ENCODE measurements at places on chromosomes 2 and 18.
A peak's percentile ranks its signal among the peaks of the same experiment; 100 is the strongest.

GRCh38 chr2:165627470-165627869 is 158.0 kb downstream of the CSRNP3 start:
- no peak for DNase-seq

DNA sequence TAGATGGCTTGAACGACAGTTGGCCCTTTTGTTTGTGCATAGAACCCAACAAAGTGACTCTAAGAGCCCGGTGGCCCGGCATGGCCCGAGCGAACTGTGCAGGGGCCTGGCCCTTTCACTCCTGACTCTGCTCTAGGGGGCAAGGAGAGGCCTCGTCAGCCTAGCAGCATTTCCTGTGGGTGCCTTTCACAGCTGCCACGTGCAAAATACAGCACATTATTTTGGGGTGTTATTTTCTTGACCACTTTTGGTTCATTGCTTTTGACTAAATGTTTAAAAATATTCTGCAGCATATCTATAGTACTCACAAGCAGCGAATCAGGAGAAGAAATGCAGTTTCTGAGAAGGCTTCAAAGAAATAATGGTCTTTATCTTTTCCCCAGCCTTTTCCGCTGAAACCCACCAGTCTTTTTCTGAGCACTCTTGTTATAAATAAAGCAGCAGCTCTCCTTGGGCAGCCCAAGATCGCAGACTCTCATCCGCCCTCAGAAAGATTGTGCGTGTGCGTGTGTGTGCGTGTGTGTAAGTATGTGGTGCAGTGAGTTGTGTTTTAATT is 31.3 kb downstream of the DGKD start:
- DNase-seq: no peak

GRCh38 chr2:59399126-59399525 is 1154.3 kb downstream of the BCL11A start:
- no peak for DNase-seq

- no peak for DNase-seq
Measured at GRCh38 chr2:158965641-158966040, 2.8 kb upstream of the TANC1 start.

GRCh38 chr18:56815926-56816325 is 164.8 kb downstream of the WDR7 start:
- DNase-seq: peak; percentile 1

DNA sequence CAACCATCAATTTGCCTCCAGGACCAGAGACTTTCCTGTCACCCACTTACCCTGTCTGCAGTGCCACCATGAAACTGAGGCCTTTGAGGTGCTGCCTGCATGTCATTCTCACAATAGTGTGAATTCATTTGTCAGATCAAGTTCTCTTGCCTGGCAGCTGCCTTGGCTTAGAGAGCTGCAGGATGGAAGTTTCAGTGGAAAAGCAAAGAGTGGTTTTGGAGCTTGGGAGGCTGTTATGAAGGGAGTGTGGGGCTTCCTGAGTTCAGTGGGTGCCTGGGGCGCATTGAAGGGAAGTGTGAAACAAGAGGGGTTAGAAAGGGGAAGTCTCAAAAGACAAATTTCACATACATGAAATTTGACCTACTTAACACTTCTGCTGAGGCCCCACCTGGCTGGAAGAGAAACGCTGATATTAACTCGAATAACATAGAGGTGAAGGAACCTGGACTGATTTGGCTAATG is 7.9 kb upstream of the LBH start:
- DNase-seq: no peak

GRCh38 chr2:9554921-9555296 is 721 bp downstream of the ADAM17 start:
- DNase-seq: no peak

DNA sequence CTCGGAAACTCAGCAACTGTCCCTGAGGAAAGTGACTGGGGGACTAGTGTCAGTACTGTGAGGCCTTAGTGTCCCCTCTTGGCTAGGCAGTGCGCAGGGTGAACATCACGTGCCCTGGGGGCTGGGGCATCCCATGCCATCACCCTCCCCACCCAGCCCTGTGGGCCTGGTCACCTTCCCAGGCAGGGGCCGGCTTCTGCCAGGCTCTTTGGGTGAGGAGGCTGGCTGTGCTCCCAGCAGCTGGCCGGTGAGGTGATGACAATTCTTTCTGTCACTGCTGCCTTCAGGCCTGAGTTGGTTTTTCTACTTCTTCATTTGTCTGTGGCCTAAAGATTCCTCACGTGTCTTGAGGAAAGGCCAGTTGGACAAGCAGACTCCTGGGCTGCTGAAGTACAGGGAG is 180.8 kb downstream of the KLHL29 start:
- DNase-seq: no peak

DNA sequence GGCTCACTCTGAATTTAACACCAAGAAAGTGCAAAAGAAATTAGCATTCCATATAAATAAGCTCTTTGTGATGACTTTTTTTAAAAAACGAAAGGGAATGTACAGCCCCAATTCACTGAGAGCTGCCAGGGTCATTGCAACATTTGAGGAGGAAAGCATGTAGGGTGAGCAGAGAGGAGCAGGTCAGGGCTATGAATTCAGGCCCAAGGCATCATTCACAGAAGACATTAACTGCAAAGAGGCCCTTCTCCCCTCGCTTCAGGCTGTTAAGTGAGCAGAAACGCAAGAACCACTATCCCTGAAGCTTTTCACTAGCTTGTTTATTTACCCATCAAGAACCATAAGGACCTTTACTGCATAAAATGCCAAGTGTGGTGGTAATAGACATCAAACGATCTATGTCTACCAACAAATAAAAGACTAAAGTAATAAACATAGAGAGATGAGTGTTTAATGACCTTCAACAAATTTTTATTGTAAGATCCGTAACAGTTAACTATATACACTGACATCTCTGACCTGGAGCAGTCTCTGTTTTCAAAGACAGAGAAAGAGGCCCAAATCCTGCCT is 333.1 kb upstream of the HNRNPA3 start:
- no peak for DNase-seq

DNA sequence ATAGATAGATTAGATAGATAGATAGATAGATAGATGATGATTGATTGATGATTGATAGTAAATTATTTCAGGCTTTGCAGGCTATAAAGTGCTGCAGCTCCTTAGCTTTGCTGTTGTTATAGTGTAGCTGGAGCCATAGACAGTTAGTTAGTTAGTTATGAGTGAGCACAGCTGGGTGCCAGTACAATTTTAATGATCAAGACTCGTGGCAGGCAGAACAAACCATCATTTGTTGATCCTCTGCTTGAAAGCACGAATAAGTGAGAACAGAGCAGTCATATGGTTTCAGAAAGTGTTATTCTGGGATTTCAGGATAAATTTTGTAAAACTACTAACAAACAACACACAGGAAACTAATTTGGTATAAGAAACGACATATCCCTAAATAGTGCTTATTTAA is 53.9 kb downstream of the THOC1 start:
- no peak for DNase-seq

GRCh38 chr18:61856678-61857077 is 36.1 kb downstream of the RNF152 start:
- no peak for DNase-seq

DNA sequence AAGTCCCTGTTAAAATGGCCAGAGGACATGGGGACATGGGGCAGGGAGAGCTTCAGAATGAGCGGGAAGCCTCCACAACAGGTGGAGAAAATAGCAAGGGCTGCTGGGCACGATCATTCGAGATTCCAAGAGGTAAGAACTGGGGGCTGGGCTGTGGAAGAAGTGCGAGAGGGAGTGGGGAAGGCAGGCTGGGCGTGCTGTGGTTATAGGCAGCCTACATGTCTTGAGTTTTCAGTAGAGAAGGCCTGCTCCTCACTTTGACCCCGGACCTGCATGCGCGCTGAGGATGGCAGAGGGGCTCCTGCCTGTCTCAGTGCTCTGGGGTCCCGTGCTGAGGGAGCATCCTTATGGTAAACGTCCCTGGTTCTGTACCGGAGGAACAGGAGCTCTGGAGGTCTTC is 115.5 kb downstream of the AGAP1 start:
- no peak for DNase-seq

- no peak for DNase-seq
Measured at GRCh38 chr2:218984239-218985020, 554 bp downstream of the FEV start.

GRCh38 chr2:28217042-28217740 is 175.5 kb upstream of the FOSL2 start:
- no peak for DNase-seq

DNA sequence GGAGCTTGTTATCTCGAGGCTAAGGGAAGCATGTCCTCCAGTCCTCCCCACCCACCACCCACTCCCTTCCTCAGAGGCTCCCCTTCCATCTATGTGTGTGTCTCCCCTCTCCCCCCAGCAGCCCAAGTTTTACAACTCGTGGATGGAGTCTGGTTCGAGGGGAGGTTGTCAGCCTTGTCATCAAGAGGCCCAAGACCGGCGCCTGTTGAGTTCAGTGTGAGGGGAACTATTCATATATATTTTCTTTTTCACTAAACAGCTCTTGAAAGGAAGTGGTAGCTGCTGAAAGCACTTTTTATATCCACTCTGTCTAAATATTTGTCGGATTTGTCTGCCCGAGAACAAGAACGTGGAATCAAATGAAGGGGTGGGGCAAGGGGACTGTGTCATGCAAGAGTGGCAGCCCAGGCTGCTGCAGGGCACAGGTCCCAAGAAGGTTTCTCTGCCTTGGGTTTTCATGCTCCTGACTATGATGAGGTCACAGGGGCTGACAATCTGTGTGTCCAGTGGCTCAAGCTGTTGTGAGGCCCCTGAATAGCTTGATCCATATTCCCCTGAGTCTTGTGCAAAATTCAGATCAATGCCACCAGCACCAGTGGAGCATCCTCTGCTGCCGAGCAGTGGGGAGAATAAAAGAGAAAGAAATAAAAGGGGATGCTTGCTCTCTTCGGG is 35.0 kb downstream of the NRP2 start:
- DNase-seq: no peak

GRCh38 chr2:73283545-73284295 is 558 bp downstream of the FBXO41 start:
- DNase-seq: no peak

GRCh38 chr18:78683191-78684010 is 296.2 kb upstream of the SALL3 start:
- DNase-seq: no peak
